ENCODE measurements at places on chromosomes 6 and 20.

GRCh38 chr6:117306227-117306790 lies 41.0 kb downstream of the VGLL2 start:
- DNase-seq = no peak

GRCh38 chr6:16183187-16183664 lies 54.3 kb downstream of the MYLIP start:
- no peak for DNase-seq

- no peak for DNase-seq
Measured at GRCh38 chr6:142954844-142955243, 9.9 kb upstream of the HIVEP2 start.

GRCh38 chr6:25025919-25026301 lies 90.2 kb upstream of the RIPOR2 start:
- DNase-seq = no peak

DNA sequence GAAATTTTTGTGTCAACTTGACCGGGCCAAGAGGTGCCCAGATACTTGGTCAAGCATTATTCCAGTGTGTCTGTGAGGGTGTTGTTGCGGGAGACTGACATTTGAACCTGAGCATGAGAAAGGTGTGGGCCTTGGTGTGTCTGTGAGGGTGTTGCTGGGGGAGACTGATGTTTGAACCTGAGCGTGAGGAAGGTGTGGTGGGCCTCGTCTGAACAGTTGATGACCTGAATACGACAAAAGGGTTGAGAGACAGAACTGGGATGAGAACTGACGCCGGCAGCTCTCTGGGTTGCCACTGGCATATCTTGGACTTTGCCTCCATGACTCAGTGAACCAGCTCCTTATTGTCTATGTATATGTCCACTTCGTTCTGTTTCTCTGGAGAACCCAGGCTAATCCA lies 240.5 kb downstream of the ERMARD start:
- no peak for DNase-seq

- DNase-seq = no peak
Measured at GRCh38 chr6:138593124-138593877, 94.0 kb upstream of the NHSL1 start.

DNA sequence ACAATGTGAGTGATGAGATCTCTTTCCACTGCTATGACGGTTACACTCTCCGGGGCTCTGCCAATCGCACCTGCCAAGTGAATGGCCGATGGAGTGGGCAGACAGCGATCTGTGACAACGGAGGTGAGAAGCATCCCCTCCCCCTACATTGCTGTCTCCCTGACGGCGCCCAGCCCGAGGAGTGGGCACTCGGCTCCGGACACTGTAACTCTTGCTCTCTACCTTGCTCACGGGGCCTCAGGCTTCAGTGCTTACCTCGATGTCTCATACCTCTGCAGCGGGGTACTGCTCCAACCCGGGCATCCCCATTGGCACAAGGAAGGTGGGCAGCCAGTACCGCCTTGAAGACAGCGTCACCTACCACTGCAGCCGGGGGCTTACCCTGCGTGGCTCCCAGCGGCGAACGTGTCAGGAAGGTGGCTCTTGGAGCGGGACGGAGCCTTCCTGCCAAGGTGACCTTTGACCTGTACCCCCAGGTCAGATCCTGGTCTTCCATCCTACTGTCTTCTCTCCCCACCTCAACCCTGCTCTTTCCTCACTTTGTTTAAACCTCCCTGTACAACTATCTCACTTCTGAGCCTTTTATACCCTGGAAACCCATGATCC lies 1.3 kb downstream of the CFB start:
- DNase-seq = no peak

DNA sequence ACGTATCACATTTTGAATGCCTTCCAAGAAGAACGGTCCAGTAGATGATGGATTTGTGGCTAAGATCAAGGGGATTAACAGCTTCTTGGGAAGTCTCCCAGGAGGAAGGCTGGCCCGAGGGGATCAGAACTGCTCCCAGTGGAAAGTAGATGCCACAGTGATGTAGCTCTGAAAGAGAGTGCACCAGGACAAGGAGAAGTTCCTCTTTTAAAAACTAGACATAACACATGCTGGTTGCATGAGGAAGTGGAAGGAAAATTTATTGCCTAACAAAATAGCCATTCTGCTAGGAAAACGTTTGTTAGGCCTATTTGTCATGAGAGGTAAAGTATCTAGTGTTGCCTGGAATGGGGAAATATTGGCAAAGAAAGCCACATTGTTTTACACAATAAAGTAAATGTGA lies 87.8 kb downstream of the CDH26 start:
- DNase-seq = no peak
